ENCODE measurements at places on chromosomes 2 and 18. TPM values are rescaled to one million over a fixed set of nuclear protein-coding genes. Genes with fewer than 3 reads are reported as not detected.
A peak's percentile ranks its signal among the peaks of the same experiment; 100 is the strongest.

DNA sequence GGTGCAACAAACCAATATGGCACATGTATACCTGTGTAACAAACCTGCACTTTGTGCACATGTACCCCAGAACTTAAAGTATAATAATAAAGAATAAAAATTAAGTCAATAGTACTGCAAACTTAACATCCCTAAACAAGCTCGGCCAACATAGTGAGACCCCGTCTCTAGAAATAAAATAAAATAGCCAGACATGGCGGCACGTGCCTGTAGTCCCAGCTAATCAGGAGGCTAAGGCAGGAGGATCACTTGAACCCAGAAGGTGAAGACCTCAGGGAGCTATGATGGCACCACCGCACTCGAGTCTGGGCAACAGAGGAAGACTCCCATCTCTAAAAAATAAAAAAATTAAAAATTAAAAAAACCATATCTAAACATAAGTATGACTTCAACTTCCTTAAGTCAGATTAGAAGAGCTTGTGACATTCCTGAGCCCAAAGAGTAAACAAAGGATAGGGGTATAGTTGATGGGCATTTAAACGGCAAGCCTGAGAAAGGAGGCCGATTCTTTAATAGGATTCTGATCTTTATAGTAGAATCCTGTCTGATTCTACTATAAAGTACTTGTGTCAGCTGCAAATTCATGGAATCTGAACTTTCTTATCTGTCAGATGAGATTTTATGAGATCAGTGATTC lies 1.6 kb downstream of the FAM124B start:
- no peak for DNase-seq

DNA sequence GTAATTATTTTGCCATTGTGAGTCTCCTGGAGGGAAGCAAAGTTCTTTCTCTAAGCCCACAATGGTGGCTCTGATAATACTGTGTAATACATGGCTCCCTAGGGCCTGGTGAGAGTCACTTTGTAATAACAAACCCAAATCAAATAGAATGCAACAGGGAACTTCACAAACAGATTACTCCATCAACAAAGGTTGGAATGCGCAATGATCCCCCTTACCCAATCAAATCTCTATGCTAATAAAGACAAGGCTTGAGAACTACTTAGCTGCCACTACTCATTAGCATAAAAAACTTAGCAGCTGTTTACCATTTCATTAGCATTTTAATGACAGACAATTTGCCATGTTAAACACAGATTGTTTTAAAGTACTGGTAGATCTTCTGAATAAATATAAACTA lies 285.6 kb upstream of the SESTD1 start:
- no peak for DNase-seq

GRCh38 chr2:120343433-120344105 lies 2.4 kb upstream of the INHBB start:
- peak; percentile 91 for DNase-seq

- no peak for DNase-seq
Measured at GRCh38 chr2:19255481-19255880, 102.9 kb downstream of the OSR1 start.

- DNase-seq = no peak
Measured at GRCh38 chr2:39913648-39914461, 134.8 kb upstream of the THUMPD2 start.

- DNase-seq = no peak
Measured at GRCh38 chr2:18940184-18940583, 350.8 kb upstream of the NT5C1B start.

DQX1 gene
- not detected for total RNA-seq

- DNase-seq = no peak
Measured at GRCh38 chr2:179479947-179480346, 215.3 kb upstream of the SESTD1 start.

- no peak for DNase-seq
Measured at GRCh38 chr18:3095921-3096320, 83.0 kb upstream of the LPIN2 start.
